ENCODE measurements at places on chromosomes 5 and 9. TPM values are rescaled to one million over a fixed set of nuclear protein-coding genes. Genes with fewer than 3 reads are reported as not detected.

DNA sequence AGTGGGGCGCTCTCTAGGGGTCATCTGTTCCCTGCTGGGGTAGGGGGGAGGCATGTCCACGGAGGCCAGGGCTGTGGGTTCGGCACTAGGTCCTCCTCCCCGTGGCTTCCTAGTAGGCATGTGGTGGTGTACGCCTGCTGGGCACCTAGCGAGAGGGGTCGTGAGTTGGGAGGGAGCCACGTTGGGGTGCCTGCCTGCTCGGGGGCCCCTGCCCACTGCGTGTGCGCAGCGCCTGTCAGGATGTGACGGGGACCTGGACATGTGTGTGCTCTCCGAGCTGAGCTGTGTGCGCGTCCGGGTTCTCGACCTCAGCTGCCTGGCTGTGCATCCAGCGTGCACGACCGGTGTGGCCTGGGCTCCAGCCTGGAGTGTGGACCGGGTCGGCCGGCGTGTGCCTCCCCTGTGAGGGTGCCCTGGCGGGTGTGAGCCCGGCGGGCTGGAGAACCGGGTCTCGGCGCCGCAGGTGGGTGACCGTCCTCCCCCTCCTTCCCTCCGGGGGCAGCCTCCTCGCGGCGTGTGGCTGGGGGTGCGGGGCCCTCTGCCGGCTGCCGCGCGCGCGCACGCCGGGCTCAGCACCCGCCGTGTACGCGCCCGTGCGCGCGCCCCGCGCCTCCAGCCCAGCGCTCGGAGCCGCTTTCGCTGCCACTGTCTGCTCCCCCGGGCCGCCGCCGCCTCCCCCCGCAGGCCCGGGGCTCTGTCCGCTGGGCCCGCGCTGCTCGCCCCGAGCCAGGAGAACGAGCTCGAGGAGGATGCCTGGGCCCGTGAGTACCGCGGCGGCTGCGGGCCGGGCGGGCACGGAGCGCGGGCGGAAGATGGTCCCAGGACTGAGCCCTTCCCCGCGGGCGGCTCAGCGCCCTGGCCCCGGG lies at the start of gene PRR7:
Gene PRR7, plus strand, starts transcription at position 615 of the 866 bp plus-strand sequence. CDS start 8,254 bp downstream, outside the sequence.
- no peak within 1 kb of the TSS for H3K27ac ChIP-seq
- no peak within 1 kb of the TSS for H3K4me3 ChIP-seq
- H3K4me1 ChIP-seq = peaks cover 24% of the 10 kb centered on the region
- no peaks in the 10 kb centered on the region for H3K36me3 ChIP-seq

GRCh38 chr5:173324115-173325001 lies 3.9 kb downstream of the STC2 start:
- no peaks in the 10 kb centered on the region for H3K27me3 ChIP-seq
- H3K36me3 ChIP-seq = no peaks in the 10 kb centered on the region
- peaks cover 35% of the 10 kb centered on the region for H3K4me1 ChIP-seq
- peak; percentile 96 for DNase-seq

Gene GLDC
- 1.7 TPM for total RNA-seq

DNA sequence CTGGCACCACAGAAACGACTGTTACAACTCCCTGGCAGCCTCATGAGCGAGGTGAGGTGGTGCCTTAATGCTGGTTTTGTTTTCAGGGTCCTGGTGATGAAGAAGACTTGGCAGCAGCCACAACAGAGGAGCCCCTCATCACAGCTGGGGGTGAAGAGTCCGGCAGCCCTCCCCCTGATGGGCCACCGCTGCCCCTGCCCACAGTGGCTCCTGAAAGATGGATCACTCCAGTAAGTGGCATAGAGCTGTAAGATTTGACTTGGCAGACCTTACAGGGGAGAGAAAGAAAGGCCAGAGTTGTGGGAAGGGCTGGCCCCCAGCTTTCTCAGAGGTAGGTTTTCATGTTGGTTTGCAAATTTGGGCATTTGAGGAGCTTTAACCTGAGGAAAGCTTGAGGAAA lies 72.2 kb downstream of the COL15A1 start:
- DNase-seq = no peak
- peaks cover 10% of the 10 kb centered on the region for H3K4me1 ChIP-seq
- H3K27me3 ChIP-seq = no peaks in the 10 kb centered on the region
- H3K36me3 ChIP-seq = peaks cover 4% of the 10 kb centered on the region
- H3K27ac ChIP-seq = no peak overlapping the region
- H3K4me3 ChIP-seq = no peak overlapping the region

- H3K4me1 ChIP-seq = no peaks in the 10 kb centered on the region
- DNase-seq = no peak
- H3K27ac ChIP-seq = no peak overlapping the region
- no peaks in the 10 kb centered on the region for H3K27me3 ChIP-seq
These were observed 33.3 kb upstream of the FAM170A start for GRCh38 chr5:119596046-119596445.

- H3K4me1 ChIP-seq = no peaks in the 10 kb centered on the region
- H3K4me3 ChIP-seq = no peak overlapping the region
- no peaks in the 10 kb centered on the region for H3K27me3 ChIP-seq
- DNase-seq = no peak
- no peaks in the 10 kb centered on the region for H3K36me3 ChIP-seq
These were observed 108.1 kb downstream of the JAKMIP2 start for GRCh38 chr5:147674411-147674810.

Gene ARSB
- 10.0 TPM for total RNA-seq

Gene SAXO1
- not detected for total RNA-seq

Measured in thyroid gland (tissue), 4 donors.